ENCODE measurements at places on chromosomes 7 and 10.

GRCh38 chr7:64869121-64869725 lies 33.9 kb upstream of the ZNF273 start:
- DNase-seq, result no peak

DNA sequence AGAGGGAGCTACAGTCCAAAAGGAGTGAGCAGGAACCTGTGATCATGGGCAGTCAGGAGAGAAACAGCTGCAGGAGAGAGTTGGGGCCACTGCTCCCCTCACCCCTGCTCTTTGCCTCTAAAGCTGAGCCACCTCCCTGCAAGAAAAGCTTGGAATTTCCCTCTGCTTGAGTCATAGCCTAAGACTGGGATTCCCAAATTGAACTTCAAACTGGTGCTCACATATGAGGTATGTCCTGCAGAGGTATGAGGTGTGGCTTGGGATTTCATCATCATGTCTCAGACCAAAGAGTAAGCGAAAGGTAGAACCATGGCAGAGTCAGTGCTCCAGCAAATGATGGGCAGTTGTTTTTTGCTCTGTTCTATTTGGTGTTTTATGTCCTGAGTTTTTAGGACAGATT lies 237.1 kb upstream of the NRP1 start:
- no peak for DNase-seq

- DNase-seq, result peak; percentile 34
These were observed 101.2 kb upstream of the EFCAB10 start for GRCh38 chr7:105682341-105683060.

- peak; percentile 90 for DNase-seq
These were observed 808.5 kb upstream of the CELF2 start for GRCh38 chr10:10209167-10209566.

GRCh38 chr10:6336016-6336415 lies 133.3 kb downstream of the PFKFB3 start:
- DNase-seq, result no peak

GRCh38 chr10:100997360-100998182 lies 2.0 kb upstream of the LZTS2 start:
- DNase-seq, result peak; percentile 75

DNA sequence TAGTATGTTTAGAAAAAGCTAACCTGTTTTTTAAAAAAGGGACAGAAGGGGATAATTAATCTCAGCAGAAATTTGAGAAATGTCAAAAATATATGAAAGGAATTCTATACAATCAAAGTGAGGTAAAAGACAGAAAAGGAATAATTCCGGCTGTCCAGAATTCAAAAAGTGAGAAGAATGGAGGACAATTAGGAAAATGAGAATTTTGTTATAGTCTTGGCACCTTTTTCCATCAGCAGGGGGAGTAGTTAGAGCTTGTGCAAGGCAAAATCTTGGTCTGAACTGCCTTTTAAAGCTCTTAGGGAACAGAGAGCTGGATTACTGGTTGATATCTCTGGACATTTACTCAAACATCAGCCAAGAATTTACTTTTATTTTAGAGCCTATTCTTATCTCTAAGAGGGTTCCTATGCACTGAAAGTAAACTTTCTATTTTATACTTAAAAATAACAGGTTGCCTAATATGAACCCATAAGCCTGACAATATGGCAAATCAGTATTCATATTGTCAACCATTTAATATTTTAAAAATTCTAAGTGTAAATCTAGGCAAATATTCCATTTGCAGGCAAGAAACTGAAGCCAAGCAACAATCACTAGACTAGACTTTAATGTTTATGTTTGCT lies 185.6 kb downstream of the ANK3 start:
- peak; percentile 73 for DNase-seq

DNA sequence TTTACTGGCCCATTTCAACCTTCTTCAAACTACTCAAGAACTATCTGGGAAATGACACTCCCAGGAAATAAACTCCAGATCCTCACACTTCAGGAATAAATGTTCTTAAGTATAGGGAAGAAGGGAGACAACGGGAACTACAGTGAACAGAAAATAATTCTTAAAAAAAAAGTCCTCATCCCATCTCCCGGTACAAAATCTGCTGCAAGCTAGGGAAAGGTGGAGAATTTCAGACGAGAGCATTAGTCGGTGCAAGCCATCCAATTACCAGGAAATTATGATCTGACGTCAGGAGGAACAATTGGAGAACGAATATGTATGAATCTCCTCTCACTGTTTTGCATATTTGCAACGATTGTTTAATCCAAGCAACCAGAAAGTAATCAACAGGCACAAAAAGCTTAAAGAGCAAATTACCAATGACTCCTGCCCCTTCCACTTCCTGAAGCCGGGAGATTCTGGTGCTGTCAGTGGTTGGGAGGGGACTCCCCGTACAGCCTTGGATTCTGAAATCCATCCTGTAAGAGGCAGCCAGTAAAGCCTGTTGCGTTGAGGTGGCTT lies 15.1 kb upstream of the GATA3 start:
- DNase-seq, result no peak

DNA sequence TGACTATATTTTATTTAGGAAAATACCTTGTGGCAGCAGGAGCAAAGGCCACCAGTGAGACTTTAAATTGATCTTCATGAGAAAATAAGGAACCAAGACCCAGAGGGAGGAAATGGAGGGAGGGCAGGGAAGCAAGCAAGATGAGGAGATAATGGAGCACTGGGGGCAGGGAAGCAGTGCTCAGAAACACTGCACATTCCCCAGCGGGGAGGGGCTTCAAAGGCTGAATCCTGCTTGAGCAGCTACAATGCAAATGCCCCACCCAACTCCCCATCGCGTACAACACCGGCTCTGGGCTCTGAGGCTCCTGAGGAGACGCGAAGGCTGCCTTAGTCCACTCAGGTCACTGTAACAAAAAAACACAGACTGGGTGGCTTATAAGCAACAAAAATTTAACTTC lies 503.8 kb downstream of the GRID1 start:
- DNase-seq, result no peak
